Muscle of leg (tissue), 16 donors: ENCODE measurements at places on chromosomes 7 and 10. TPM values are rescaled to one million over a fixed set of nuclear protein-coding genes. Genes with fewer than 3 reads are reported as not detected.

GRCh38 chr7:114047889-114048288 is 129.1 kb upstream of the PPP1R3A start:
- no peak for DNase-seq

DNA sequence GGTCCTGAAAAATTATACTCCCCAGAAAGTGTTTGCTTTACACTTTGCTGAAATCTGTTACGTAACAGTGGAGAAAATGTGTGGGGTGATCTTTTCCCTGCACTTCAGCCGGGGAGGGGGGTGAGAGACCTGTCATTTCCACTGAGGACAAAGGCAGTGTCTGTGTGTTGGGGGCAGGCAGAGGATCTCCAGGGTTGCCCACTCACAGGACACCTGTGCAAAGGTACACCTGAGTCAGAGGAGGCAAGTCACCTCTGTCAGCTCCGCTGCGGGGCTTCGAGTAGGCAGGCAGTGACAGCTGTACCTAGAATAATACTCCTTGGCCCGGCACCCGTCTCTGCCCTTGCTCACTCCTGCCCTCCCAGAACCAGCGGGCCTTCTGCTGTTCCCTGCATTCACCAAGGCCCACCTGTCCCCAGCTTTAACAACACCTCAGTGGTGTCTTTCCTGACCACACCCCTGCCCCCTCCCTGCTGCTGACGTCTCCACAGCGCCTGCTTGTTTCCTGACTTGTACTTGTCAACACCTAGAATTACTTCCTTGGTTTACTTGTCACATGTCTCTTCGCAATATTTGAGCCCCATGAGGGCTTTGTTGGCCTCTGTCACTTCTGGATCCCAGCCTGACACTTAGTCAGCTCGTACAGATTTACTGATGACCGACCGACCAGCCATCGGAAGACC is 159.2 kb downstream of the NEURL1 start:
- no peak for DNase-seq

DNA sequence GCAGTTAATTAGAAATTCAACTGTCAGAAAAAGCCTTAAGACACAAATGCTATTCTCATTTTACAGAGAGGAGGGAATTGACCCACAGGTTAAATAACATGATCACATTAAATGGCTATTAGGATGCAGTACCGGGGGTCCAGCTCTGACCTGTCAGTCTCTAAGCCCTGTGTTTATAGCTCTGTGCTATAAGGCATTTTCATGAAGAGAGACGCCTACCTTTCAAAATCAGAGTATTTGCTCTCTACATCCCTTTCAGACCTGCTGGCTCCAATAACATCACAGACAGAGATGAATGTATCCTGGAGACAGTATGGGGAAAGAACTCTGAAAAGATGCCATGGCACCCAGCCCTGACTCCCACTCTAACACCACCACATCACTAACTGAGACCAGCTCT is 189.9 kb upstream of the PRSS58 start:
- no peak for DNase-seq

DNA sequence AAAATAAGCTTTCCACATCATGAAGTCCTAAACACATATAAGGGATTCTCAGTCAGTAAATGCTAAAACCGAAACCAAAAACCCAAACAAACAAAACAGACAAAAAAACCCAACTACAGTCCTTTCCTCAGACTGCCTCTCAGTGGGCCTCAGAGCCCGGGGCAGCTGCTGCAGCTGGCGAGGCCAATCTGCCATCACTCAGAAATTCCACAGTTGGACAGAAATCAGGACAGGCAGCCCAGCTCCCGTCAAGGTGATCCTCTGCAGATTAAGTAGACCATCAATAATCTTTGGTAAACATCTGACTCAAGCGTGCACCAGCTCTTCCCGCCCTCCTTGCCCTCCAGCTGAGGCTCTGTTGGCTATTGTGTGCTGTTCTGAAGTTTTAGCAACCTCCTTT is 142.2 kb downstream of the ATXN7L1 start:
- no peak for DNase-seq

- peak; percentile 57 for DNase-seq
These were observed 512 bp upstream of the VIM start for GRCh38 chr10:17227367-17228090.

- DNase-seq = peak; percentile 93
These were observed 695 bp upstream of the VDAC2 start for GRCh38 chr10:75209921-75210281.

GRCh38 chr10:73814896-73815718 is 3.7 kb upstream of the NDST2 start:
- no peak for DNase-seq

GRCh38 chr7:29811586-29811985 is 5.3 kb downstream of the WIPF3 start:
- peak; percentile 75 for DNase-seq

- DNase-seq = peak; percentile 58
These were observed 160.5 kb downstream of the ADAM12 start for GRCh38 chr10:126227762-126228134.

GRCh38 chr7:51229620-51230323 is 86.8 kb downstream of the COBL start:
- no peak for DNase-seq

DNA sequence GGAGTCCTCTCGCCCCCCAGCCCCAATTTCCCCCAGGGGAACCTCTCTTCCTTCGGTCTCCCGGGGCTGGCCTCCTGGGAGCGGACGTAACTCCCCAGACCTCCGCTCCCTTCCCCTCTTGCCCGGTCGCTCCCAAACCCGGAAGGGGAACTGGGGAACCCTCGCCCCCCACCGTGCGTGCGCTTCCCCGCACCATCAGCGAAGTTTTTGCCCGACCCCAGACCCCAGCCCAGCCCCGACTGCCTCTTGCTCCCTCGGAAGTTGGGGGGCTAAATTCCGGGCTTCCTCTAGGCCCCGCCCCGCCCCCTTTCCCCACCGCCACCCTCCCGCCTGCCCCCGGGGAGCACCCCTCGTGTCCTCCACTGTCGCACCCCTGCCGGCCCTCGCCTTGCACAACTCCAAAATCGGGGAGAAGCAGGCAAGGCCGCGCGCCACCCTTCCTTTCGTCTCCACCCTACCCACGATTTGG is 436 bp downstream of the GNB2 start:
- DNase-seq = no peak

- no peak for DNase-seq
These were observed 64.4 kb upstream of the PLPP4 start for GRCh38 chr10:120392671-120393079.

GRCh38 chr10:95440756-95441546 is 120.2 kb downstream of the SORBS1 start:
- DNase-seq = no peak

DNA sequence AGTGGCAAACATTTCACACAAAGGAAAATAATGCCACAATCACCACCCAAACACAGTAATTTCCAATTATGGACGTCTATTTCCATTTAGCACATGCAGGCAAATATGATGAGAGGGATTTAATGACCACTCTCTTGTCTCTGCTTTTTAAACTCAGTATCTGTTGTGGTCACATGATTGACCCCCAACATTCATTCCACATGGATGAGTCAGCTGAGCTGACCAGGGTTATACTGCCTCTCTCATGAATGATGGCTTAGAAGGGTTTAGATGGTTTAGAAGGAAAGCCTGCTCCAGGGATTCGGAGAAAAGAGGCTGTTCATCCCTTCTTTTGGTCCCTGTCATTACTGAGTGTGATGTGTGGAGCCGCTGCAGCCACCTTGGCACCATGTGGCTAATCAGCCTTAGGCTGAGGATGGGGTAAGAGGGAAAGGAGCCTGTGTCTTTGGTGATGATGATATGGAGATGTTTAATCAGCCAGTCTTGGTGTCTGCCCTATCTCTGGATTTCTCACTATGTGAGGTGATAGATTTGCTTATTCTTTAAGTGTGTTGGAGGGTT is 38.2 kb upstream of the JAKMIP3 start:
- no peak for DNase-seq

DNA sequence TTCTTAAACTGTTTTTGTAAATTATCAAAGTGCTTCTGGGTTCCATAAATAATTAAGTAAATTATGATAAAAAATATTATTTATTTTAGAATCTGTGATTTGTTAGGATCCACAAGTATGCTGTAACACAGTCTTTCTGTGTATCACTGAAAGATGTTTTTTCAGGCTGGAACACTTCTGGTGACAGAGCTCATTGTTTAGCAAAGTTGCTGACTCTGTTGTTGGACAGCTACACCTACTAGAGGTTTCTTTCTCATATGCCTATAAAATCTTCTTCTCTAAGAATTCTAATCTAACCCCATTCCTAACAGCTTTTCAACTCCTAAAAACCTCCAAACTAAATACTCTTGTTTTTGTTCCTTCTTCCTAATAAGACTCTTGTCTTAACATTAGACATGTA is 176.8 kb downstream of the THSD7A start:
- DNase-seq = no peak

DNA sequence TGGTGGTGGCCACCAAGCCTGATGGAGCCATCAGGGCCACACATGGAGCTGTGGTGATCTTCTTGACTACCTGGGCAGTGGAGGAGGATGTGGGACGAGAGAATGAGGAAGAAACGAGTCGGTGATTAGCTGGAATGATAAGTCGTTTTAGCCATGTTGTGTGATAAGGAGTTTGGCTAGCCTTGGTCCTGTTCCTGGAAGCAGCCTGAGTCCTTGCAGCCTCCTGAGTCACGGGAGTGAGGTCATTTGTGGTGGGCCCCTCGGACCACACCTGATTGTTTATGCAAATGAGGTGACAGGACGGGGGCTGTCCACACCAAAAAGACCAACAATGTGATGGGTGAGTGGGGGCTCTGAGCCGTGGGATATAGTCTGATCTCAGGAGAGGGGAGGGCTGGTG is 554.4 kb downstream of the PTPRN2 start:
- DNase-seq = no peak

GRCh38 chr7:86720306-86720705 is 76.6 kb downstream of the GRM3 start:
- no peak for DNase-seq

DNA sequence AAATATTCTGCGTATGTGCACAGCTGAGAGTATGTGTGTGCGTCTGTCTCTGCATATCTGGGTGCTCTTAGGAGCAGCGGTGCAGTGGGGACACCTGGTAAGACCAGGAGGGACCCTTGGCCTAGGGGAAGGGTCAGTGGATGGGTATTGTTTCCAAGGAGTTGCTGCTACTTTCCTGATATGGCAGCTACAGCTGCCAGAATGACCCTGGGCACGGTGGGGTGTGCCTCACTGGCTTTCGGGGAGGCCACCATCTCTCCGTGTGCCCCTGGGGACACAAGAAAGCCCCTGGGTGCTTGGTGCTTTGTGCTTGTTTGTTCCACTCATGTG is 8.6 kb downstream of the PFKFB3 start:
- no peak for DNase-seq

- DNase-seq = no peak
These were observed 72.4 kb upstream of the ANLN start for GRCh38 chr7:36317276-36317675.

DNA sequence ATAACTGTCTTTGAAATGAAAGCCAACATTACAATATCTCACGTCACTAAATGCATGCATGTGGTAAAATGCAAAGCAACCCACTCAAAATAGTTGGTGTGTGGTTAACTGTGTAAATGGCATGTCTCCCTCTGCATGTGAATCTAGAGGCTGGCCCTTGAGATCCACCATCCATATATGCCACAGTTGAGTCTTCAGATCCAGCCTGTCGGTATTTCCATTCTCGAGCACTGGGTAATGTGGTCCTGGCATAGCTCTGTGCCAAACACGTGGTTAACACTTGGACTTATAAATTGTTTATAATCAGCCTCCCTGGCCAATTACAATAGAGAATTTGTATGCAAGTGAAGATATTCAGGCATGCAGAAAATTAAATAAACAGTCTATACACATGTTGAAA is 90.3 kb downstream of the LYZL1 start:
- no peak for DNase-seq

DNA sequence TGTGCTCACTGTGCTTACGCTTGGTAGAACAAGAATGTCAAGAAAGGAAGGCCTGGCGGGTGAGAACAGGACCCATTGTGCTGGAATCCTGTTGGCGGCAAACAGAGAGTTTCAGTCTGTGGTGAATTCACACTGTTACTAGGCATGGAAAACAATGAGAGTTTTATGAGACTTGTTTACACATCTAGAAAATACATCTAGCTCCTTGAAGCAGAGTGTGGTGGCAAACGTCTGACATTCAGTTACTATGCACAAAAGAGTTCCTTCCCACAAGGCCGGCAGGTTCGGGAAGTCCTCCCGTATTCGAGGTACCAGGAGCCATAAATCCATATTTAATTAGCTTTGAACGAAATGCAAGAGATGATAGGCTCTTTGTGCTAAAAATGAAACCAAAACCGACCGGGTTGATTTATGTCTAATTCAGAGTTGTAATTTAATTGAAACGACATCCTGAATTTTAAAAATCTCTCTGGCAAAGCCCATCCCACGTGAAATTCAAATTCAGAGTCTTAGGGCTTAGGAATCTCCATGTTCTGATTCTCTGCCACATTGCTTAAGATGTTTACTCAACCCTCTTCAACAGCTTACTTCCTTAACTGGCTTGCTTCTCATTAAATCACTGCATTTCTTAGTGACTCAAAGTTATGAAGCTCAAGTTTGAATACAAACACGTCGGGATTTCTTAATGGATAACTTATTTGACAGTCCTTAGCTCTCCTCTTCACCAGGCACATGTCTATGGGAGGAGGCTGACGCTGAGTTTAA is 299.9 kb upstream of the PITRM1 start:
- DNase-seq = peak; percentile 38

GRCh38 chr7:85733169-85733915 is 546.5 kb upstream of the SEMA3D start:
- DNase-seq = no peak

DNA sequence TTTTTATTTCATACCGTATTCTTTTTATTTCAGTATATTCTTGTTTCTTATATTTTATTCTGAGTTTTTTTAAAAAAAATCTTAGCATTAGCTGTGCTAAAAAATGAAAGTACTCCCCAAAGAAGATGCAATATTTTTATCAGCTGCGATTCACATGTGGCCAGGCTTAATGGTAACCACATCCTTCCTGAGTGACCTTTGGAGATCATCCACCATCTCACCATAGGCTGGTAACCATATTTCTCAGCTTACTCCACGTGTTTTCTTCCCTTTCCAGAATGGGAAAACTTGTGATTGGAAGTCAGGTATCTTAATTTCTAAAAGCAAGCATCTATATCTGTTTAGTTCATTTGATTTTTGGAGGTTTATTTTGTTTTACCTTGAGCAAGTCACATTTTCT is 18.8 kb upstream of the LIPM start:
- DNase-seq = no peak

DNA sequence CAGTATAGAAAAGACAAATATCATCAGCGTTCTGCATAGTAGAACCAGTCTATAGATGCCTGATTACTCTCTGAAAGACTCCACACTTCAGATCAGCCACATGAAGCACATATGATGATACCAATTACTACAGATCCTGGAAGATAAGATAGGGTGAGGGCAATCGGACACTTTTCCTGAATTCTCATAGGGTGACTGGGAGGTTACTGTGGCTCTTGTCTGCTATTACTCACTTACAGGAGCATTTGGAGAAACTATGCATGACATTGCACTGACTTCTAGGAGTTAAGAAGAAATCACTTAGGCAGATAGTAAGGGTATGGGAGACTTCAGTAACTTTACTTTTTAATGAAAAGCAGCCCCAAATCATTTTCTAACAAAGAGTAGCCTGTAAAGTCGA is 1140.9 kb downstream of the XPNPEP1 start:
- DNase-seq = no peak

Gene AGMO
- total RNA-seq = 0.80 TPM

Gene CAPZA2
- 244 TPM for total RNA-seq

Gene HOXA3
- total RNA-seq = 4.7 TPM

Gene HOXA10
- 21.2 TPM for total RNA-seq

Gene CRHR2
- 0.40 TPM for total RNA-seq

Gene CTNNA3
- total RNA-seq = 18.8 TPM

Gene CRTAC1
- total RNA-seq = 0.27 TPM

Gene HHEX
- total RNA-seq = 3.6 TPM

Gene CUBN
- 2.0 TPM for total RNA-seq

Gene LRRD1
- total RNA-seq = 0.31 TPM

Gene TAX1BP1
- 44.1 TPM for total RNA-seq

Gene CHN2
- total RNA-seq = 10.2 TPM

Gene ZNRF2
- 8.9 TPM for total RNA-seq
